ENCODE measurements at places on chromosomes 5 and 9. TPM values are rescaled to one million over a fixed set of nuclear protein-coding genes. Genes with fewer than 3 reads are reported as not detected.

NR5A1 gene
- not detected for polyA plus RNA-seq

SLC6A3 gene
- polyA plus RNA-seq, result 0.41 TPM

PCDHA4 gene
- 0.86 TPM for polyA plus RNA-seq

LCN12 gene
- 13.1 TPM for polyA plus RNA-seq

DBN1 gene
- polyA plus RNA-seq, result 175 TPM

GRCh38 chr5:58922461-58923171 lies 339.7 kb downstream of the RAB3C start:
- no peak for DNase-seq

DNA sequence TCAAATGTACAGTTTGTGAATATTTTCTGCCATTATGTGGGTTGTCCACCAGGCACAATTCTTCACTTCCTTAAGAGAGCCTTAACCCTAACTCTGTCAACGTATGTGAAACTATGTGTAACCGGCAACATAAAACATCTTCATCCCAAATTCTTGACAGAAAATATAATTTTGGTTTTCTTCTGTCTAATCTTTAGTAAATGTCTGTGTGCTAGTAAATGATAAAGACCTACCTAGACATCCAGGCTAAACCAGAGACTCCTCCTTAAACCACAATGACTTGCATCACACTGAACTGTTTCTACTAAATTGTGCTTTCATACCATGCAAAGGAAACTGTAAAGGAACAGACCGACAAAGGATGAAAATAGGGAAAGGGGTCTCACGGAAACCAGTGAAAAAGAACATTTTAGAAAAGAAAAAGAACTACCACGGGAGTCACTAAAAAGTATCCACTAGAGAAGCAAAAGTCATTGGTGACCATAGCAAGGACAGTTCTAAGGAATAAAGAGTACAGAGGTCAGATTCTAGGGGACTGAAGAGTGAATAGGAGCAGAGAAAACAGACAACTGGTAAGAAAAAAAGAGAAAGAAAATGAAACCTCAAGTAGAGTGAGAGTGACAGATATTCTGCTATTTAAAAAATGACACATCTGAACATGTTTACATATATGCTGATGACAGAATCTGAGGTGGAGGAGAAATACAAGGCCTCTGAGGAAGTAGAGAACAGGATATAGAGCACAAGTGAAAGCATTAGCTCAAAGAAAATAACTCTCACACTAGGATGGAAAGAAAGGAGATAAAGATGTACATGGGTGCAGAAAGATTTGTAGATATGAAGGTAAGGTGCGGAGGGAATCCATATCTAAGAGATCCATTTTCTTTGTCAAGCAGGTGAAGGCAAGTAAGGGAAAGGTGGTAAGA lies 49.4 kb downstream of the FNIP1 start:
- DNase-seq, result no peak

- no peak for DNase-seq
These were observed 106.6 kb downstream of the SIL1 start for GRCh38 chr5:139091439-139092156.

- DNase-seq, result no peak
These were observed 50.6 kb downstream of the WHRN start for GRCh38 chr9:114454652-114455051.

GRCh38 chr5:158979290-158979689 lies 120.4 kb downstream of the EBF1 start:
- no peak for DNase-seq

DNA sequence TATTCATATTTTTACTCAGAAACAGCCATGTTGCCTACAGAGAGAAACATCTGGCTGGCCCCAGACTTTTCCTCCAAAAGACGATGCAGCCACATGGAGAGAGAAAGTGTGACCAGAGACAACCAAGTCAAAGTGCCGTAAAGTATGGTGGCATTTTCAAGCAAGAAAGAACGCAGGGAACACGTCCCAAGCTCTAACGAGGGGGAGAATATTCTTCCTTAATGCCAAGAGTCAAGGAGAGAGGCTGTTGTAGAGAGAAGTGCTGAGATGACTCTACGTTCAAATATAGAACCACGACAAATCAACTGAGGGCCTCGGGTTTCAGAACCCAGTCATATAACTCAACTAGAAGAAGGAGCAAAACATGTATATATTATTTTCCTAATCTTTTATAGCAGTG lies 55.9 kb downstream of the FNBP1 start:
- DNase-seq, result no peak

DNA sequence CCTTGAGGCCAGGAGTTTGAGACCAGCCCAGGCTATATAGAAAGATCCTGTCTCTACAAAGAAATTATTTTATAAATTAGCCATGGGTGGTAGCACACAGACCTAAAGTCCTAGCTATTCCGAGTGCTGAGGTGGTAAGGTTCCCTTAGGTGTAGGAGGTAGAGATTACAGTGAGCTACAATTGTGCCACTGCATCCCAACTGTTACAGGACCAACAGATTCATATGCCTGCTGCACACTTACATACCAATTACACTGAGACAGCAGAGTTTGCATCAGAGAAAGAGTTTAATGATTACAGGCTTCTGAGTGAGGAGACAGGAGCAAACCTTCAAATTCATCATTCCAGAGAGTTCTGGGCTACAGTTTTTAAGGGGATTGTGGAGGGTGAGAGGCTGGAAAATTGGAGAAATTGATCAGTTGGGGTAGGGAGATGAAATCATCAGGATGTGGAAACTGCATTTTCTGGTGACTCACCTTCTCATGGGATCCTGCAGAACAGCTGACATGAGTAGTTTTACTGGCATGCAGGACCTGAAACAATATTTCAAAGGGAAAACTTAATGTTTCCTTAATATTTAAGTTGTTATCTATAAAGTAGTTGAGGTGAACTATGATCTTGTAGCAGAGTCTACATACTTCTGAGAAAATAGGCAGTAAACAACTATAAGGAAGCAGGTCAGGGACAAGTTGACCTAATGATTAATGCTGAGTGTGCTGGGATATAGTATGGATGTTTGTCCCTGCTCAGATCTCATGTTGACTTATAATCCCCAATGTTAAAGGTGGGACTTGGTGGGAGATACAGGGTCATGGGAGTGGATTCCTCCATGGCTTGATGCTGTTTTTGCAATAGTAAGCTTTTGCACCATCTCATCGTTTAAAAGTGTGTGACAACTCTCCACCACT lies 54.7 kb downstream of the ANXA2R start:
- DNase-seq, result no peak

GRCh38 chr5:38686658-38687057 lies 130.2 kb upstream of the LIFR start:
- no peak for DNase-seq

All from right renal cortex interstitium (tissue), 3 donors.